Sciatic nerve (tissue), 2 donors: ENCODE measurements at places on chromosomes 2 and 18. TPM values are rescaled to one million over a fixed set of nuclear protein-coding genes. Genes with fewer than 3 reads are reported as not detected.
A peak's percentile ranks its signal among the peaks of the same experiment; 100 is the strongest.

GRCh38 chr2:102082571-102083392 is 59.8 kb upstream of the IL1R1 start:
- DNase-seq, result no peak

Gene UGT1A5
- total RNA-seq, result not detected

GRCh38 chr2:67600946-67601345 is 203.8 kb downstream of the ETAA1 start:
- no peak for DNase-seq

DNA sequence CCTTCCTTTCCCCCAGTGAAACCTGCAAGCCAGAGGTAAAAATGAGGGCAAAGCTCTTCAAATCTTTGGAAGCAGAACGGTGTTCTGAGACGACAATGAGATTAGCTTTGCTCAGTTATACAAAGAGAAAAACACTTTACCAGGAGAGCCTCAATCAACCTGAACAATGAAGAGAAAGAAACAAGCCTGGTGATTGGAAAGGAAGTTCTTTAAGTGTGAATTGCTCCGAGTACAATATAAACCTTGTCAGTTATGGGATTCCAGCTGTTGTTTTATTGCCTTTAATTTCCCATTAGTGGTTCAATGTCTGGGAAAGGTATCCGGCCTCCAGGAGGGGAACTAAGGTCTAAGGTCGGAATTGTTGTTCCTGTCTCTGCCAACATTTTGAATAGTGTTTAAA is 901.6 kb downstream of the EPHA4 start:
- DNase-seq, result no peak

Gene RND3
- 56.9 TPM for total RNA-seq

Gene GPR45
- not detected for total RNA-seq

GRCh38 chr2:232984451-232985207 is 28.4 kb downstream of the NGEF start:
- no peak for DNase-seq

Gene GKN1
- total RNA-seq, result not detected

Gene TCF23
- not detected for total RNA-seq

DNA sequence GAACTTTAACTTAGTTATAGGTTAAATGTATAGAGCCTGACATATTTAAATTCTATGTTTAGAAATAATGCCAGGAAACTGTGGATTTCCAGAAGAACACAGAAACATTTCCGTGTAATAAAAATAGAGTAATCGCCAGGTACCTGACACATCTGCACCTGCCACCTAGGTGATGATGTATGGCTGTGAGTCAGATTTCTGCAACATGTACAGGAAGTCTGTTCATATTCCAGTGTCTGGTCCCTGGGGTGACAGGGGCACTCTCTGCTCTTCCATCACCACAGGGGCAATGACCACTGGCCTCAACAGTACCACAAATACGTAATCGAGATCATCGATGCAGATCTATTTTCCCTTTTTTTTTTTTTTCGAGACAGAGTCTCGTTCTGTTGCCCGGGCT is 101.1 kb upstream of the LPIN2 start:
- DNase-seq, result no peak

GRCh38 chr2:3195641-3196476 is 181.8 kb downstream of the EIPR1 start:
- DNase-seq, result no peak

DNA sequence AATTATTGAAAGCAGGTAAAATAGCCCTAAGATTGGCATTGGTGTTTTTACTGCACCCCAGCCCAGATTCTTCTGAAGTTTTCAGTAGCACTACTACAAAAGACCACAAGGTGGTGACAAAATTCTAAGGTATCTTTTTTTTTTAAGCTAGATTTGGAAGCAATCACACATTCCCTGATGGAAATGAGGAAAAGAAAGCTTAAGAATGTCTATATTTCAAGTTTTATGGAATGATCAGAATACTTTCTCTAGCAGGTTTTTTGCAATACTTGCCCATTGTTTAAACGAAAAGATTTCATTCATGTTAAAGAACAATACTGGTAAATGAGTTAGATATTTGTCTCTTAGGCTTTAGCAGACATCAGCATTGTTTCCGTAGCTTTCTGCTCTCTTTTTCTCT is 32.1 kb upstream of the ZNF638 start:
- DNase-seq, result no peak

Gene NLRC4
- total RNA-seq, result 3.1 TPM

DNA sequence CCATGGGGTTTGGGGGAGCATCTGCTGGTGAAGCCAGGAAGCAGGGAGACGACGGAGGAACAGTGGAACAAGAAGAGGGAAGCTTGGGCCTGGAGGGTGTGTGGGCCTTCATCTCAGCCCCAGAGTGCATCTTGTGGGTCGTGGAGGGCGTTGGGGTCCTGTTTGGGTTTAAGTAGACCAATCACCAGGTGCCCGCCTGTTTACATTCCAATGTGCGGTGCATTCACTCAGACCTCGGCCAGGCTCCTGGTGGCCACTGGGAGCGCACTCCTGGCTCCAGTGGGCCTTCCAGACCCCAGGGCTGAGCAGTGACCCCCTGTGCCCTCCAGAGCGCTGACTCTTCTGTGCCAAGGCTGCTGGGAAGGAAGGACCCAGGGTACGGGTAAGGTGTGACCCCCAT is 293.7 kb downstream of the NDUFA10 start:
- DNase-seq, result peak; percentile 39

GRCh38 chr18:10289951-10290637 is 164.3 kb upstream of the APCDD1 start:
- DNase-seq, result no peak

Gene CYP1B1
- 237 TPM for total RNA-seq

- no peak for DNase-seq
Measured at GRCh38 chr18:23137788-23138216, 2.5 kb downstream of the CABLES1 start.

DNA sequence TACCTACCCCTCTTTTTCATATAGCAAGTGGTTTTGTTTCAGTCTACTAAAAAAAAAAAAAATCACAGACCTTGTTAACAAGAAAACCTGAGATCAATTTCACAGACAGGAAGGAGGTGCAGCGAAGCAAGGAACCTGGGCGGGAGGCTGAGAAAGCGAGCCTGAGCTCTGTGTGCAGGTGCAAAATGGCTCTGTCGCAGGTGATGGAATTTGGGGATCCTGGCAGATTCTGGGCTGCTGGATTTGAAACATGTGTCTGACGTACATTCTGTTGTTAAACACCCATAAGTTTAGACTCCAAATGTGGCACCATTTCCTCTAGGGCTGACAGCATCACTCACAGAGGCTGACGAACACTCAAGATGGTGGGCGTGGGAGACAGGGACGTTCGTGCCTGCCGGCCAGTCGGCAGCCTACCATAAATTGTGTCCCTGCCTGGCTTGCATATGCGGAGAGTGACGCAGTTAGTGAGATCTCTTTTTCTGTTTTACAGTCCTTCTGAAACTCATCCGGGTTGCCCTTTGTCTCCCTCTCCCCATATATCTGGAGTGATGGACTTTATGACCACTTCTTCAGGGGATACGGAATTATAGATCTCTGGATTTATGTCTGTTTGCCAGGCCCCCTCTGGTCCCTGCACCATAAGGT is 8.8 kb upstream of the DDX1 start:
- no peak for DNase-seq

DNA sequence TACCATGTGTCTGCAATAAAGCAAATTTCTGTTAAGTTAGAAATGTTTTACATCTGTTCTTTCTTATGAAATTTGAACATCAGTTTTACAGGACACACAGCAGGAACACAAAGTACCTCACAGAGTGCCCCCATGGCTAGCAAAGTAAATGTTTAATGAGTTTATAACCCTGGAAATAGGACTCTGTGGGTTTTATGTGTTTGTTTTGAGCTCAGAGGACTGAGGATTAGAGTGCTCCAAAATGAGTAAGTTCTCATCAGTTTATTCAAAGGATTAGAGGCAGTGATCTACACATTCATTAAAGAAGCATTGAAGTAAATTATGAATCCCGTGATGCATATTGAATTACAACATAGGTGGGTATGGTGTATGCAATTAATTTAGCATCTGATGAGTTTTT is 281.8 kb downstream of the GULP1 start:
- no peak for DNase-seq

- peak; percentile 79 for DNase-seq
Measured at GRCh38 chr2:219308142-219309101, 779 bp downstream of the PTPRN start.

DNA sequence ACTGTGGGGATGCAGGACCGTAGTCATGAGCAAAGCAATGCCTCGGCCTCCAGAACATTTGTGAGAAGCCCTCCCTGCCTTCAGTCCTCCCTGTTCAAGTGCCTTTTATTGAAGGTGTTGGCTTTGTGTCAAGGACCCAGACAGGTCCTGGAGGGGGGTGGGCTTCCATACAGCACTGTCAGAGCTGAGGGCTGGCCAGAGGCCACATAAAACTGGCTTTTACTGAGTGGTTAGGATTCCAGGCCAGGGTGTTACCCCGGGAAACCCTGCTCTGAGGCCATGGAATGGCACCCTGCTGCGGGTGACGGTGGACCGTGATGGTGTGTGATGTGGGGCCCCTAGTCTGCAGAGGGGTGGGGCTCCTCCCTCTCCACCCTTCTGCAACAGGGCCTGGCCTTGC is 41.6 kb downstream of the TOGARAM2 start:
- DNase-seq, result no peak

- no peak for DNase-seq
Measured at GRCh38 chr2:230794497-230794896, 70.2 kb upstream of the ITM2C start.

Gene CAVIN2
- total RNA-seq, result 71.1 TPM

GRCh38 chr2:195122653-195123052 is 534.4 kb upstream of the SLC39A10 start:
- no peak for DNase-seq

Gene PROKR1
- 0.18 TPM for total RNA-seq

DNA sequence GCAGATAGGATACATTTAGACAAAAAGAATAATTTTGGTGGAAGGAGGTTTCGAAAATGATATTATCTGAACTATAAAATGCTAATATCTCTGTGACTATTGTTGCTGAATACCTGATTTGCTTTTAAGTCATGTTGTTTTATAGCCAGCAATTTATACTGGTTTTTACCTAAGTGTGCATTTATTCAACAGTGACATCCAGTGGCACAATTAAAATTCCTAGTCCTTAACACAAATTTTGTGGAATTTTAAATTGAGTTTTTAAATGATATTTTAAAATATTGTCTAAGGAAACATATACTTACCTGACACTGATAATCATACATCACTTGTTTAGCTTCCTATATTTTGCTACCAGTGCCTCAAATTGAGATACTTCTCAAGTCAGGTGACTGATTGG is 144.8 kb downstream of the ARHGAP28 start:
- DNase-seq, result no peak

DNA sequence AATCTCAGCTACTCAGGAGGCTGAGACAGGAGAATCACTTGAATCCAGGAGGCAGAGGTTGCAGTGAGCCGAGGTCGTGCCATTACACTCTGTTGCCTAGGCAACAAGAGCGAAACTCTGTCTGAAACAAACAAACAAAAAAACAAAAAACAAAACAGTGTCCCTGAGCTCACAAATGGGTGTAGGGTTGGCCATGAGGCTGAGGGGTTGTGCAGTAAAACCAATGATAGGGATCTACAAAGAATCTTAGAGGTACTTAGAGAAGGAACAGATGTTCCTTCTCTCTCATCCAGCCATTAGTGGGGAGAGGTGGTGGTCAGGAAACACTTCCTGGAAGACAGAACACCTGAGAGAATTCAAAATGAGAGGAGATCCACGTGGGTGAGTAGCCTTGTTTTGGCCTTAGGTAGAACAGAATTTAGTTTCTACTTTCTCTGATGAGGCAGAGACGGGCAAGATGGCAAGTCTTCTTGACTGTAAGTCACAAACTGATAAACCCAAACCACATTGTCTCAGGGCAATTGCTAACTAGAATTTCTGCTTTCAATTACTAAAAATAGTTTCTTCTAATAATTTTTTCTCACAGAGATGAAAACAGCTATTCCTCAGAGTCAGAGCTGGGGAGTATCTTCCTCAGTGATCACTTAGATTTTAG is 61.5 kb upstream of the PPM1B start:
- DNase-seq, result no peak

DNA sequence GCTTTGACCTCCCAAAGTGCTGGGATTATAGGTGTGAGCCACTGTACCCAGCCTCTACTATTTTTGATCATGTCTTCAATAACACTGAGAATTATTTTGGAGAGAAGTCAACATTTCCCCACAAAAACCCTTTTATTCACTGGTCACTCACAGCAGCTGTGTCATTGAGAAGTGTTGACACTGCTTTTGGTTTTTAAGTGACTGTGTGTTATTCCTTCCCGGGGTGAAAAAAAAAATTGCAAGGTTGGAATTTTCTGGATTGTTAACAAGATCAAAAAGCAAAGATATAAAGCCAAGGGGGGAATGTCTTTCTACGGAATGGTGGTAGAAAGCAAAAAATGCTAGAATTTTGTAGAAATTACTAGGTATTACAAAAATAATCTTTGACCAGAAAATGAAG is 61.5 kb downstream of the TANC1 start:
- no peak for DNase-seq

GRCh38 chr2:190996338-190996946 is 17.5 kb downstream of the STAT1 start:
- no peak for DNase-seq

Gene C2orf80
- not detected for total RNA-seq

Gene NTSR2
- total RNA-seq, result not detected

DNA sequence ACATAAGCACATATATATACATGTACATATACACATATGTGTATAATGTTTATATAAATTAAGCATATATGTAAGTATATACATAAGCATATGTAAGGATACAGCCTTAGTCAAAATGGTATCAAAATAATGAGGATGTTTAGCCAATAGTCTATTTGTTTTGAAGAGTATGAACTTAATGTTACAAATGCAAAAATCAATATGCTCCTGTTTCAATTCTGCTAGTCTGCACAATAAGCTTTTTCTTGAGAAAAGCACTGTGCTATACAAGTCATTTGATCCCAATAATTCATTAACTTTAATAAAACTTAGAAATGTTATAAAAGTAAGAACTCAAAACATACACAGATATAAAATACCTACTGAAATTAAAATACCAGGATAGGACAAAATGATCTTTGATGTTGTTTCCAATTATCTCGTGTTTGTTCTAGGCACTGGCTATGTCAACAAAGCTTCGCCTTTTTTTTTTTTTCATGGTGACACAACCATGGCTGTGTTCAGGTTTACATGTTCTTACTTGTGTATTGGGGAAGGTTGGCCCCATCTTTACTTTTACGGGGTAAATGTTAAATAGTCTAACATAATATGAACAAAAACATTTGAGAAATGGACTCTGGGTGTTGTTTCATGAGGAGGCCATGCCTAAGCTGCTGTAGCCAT is 271.1 kb upstream of the CDH19 start:
- no peak for DNase-seq

- DNase-seq, result no peak
Measured at GRCh38 chr2:48310581-48310980, 219.4 kb upstream of the STON1 start.
